ENCODE measurements at places on chromosomes 6 and 20.

DNA sequence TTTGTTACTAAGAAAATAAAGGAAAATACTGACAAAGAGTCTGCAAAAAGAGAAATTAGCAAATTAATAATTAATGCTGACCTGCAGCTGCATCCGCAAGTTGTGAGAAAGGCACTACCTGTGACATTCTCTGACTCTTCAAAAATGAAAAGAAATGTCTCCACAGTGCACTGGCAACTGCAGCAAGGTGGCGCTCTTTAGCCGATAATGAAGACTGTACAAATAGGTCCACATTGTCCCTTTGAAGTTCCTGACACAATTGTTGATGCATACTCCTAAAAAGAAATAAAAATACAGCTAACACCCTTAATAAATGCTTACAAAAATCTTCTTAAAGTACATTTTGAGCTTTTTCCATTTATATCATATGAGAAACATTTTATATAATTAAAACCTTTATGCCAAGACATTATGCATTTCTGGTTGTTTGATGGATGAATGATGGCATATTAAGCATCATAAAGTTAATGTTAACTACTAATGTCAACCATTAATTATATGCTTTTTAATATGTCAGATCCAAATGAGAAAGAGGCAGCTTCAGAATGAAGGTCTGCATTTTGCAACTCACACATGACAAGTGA, 96.5 kb downstream of the MMS22L start:
- DNase-seq, result no peak

DNA sequence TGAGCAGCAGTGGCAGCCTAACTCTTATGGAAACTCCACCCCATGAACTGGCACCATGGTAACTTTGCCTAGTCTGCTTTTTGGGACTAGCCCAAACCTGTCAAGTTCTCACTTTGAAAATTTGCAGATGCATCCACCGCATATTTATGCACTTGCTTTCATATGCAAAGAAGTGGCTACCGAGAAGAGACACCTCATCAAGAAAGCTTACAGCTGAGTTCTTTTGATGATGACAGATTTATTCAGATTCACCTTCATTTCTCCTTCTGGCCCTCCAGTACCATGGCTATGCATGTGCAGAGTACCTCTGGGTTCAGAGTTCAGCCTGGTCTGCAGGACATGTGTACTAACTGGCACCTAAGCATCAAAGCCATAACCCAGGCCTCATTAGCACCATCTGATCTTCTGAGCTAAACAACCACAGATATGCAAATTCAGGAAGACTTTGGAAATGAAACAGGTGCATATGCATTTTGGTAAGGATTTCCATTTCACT, 154.3 kb upstream of the TENT5A start:
- no peak for DNase-seq

GRCh38 chr6:11439017-11439420, 98.5 kb upstream of the TMEM170B start:
- no peak for DNase-seq

DNA sequence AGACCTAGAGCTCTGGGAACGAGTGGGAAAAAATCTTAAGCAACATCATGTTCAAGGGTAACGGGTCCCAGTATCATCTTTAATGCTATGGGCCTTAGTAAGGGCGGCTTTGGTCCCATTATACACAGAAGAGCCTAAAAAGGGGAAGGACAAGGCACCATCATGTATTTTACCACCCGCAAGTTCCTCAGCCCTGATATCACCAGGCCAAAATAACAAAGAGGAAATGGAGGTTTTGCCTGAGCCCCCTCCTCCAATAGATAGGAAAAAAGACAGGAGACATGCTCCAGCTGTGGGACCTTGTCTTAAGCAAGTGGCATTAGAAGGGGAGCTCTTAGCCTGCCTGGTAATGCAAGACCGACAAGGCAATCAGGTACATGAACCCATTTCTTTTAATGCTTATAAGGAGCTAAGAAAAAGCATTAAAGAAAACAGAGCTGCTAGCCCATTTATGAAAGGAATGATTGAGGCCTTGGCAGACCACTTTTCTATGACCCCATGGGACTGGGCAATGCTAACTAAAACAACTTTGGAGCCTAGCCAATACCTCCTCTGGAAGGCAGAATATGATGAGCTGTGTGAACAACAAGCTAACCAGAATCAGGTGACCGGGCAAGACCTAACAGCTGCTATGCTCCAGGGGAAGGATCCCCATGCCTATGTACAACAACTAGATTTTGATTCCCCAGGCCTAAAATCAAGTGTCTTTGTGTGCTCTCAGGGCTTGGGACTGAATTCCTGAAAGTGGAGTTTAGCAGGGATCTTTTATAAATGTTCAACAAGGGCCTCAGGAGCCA, 23.2 kb downstream of the HLA-DPA1 start:
- DNase-seq, result no peak

GRCh38 chr20:55469074-55469473, 536.2 kb downstream of the CBLN4 start:
- no peak for DNase-seq

DNA sequence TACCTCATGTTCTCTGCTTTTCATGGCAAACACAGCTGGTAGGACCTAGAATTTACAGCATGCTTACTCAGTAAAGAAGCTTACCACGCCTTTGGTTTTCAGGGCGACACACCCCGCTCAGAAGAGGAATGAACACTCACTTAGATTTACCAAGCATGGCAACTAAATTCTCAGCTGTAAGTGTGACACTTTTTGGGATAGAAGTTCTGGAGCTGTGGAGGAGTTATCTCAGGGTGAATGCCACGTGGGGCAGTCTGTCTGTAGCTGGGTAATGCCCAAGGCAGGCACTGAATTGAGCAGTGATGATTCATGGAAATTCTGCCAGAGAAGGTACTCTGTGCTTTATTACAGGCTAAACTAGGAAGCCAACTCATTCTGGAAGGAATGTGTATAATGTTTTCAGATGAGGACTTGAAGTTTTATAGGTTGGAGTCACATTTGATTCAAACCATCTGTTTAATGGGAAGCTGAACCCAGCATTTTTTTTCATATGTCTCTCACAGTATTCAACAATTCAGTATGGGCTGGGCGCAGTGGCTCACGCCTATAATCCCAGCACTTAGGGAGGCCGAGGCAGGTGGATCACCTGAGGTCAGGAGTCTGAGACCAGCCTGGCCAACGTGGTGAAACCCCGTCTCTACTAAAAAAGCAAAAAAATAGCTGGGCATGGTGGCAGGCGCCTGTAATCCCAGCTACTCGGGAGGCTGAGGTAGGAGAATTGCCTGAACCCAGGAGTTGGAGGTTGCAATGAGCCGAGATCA, 3.5 kb upstream of the PRIM2 start:
- peak; percentile 75 for DNase-seq

- no peak for DNase-seq
These were observed 53.4 kb downstream of the OPRM1 start for GRCh38 chr6:154092326-154092962.

DNA sequence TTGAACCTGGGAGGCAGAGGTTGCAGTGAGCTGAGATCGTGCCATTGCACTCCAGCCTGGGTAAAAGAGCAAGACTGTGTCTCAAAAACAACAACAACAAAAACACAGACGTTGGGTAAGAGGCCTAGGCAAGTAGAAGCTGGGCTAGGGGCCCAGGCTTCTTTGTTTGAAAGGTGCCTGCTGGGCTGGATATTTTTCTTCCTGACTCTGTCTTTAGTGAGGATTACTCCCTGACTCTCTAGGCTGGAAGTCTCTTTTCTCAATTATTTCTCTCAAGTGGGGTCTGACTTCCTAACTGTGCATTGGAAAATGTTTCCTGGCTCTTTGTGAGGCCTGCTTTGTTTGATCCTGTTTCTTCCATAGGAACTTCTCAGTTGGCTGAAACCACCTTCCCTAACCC, 76.5 kb upstream of the DTNBP1 start:
- DNase-seq, result no peak

- no peak for DNase-seq
These were observed 451 bp downstream of the DNAJC5 start for GRCh38 chr20:63895202-63895951.

DNA sequence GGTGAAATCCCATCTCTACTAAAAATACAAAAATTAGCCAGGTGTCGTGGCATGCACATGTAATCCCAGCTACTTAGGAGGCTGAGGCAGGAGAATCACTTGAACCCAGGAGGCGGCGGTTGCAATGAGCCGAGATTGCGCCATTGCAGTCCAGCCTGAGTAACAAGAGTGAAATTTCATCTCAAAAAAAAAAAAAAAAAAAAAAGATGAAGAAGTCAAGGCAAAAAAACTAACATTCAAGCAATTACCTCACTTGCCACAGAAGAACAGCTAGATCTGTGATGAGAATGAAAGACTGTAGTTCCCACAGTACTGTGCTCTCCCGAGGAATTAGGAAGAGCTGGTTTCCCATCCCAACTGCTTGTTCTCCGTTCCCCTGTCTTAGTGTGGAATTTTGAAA, 144.7 kb upstream of the ECI2 start:
- no peak for DNase-seq

DNA sequence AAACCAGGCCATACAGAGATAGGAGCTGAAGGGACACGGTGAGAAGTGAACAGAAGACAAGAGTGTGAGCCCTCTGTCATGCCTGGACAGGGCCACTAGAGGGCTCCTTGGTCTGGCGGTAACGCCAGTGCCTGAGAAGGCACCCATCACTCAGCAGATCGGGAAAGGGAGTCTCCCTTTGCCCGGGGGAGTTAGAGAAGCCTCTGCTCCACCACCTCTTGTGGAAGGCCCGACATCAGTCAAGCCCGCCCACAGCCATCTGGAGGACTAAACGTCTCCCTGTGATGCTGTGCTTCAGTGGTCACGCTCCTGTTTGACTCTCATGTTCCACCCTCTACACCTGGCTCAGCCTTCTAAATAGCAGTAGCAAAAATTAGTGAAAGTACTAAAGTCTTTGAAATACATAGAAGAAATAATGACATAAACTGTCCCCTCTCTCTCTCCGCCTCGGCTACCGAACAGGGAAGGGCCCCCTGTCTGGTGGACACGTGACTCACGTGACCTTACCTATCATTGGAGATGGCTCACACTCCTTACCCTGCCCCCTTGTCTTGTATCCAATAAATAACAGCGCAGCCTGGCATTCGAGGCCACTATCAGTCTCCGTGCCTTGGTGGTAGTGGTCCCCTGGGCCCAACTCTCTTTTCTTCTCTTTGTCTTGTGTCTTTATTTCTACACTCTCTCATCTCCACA, 66.7 kb downstream of the RPP21 start:
- DNase-seq, result no peak

DNA sequence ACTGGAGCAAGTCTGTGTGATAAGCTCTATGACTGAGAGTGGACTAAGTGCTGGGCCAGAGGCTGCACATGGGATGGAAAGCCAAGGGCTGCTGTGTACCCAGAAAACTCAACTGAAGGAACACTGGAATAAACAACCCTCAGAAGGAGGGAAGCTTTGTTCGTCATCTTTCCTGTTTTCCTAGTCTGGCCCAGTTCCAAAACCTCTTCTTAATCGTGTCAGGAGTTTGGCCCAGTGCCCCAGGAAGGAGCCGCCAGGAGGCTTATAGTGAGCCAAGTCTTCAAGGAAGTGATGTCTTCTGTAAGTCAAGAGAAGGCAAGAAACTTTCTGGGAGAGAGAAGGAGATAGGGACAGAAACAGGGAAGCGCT, 23.3 kb upstream of the TOP1 start:
- DNase-seq, result peak; percentile 99

DNA sequence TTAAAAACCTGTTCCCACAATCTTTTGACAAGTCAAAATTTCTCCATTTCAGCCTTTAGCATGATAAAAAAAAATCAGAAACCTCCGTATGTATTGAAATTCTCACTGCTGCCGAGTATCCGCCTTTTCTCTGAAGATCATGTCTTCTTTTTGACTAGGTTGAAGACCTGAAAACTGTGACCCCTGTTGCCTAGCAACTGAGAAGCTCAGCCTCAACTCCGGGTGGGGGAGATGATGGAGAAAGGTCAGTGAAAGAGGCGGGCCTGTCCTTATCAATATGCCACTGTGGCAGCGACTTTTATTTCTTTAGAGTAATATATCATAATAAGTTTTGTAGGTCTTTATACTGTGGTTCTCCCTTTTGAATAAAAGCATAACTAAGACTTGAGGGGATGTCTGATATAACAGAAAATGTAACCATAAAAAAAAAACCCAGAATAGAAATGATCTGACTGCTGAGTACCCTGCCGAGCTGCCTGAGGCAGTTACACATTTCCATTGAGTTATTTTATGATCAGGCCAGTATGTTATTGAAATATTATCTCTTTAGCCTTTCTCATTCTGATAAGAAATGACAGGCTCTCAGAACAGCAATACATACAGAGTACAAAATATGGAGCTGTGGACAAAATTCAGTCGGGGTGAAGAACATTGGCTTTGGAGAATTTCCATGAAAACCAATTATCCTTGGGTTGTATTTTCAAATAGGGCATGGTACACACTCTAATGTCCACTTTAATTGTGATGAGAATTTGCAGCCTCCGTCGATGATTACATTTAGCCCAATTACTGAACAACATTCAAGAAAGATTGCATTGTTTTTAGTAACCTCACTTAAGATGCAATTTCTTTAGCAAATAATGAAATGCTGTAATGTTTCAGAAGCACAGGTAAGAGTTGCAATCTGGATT, 136.7 kb upstream of the EEF1E1 start:
- DNase-seq, result no peak

- no peak for DNase-seq
These were observed 30.6 kb downstream of the RBM24 start for GRCh38 chr6:17311595-17312311.

- no peak for DNase-seq
These were observed 147.4 kb upstream of the MLN start for GRCh38 chr6:33950891-33951889.

DNA sequence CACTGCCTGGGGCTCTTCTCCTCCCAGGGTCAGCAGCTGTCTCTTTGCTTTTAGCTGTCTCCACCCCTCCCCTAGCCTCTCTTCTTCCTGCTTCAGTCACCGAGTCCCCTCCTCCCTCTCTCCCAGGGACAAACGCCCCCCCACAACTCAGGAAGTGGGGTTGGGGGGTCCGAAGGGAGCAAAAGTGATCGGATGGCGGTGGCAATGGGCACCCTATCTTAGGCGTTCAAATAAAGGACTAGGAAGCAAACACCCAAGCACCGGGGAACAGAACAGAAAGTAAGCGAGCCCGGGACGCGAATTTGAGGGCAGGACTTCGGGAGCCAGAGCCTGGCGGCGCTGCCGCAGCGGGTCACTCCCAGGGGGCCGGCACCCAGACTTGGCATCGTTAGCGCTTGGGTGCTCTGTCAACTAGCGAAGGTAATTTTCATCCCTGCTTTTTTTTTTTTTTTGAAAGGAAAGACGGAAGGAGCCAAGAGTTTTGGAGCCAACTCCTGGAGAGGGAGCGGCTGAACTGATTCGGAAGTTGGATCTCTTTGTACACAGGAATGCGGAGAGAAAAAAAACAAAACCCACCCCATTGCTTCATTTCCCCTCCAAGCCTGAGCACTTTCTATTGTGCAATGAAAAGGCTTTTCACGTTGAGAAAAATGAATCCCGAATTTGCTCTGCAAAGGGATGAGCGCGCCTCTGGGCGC, 815 bp upstream of the ITPR3 start:
- DNase-seq, result no peak

Measured in RWPE2 (cell line).